Activated CD4-positive, CD25-positive, alpha-beta regulatory T cell treated with anti-CD3 and anti-CD28 coated beads, Interleukin-2, amount 50 U/mL, for 16 hours (primary cell): ENCODE measurements at places on chromosomes 11 and 22.

DNA sequence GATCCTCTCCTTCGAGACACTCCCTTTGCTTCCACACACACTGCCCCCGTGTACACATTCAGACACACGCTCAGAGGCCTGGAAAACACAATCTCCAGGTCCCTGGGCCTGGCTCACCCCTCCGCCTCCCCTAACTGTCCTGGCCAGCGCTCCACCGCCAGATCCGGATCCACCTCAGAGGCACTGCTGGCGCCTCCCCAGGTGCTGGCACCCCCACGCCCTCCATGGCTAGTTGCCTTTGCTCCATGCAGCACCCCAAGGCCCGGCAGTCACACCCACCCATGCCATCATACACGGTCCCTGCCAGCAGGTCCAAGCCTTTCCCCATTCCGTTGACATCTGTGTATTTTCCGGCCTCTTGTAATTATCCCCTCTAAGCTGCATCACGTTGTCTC lies 11.1 kb downstream of the SPTBN2 start:
- no peak for DNase-seq

DNA sequence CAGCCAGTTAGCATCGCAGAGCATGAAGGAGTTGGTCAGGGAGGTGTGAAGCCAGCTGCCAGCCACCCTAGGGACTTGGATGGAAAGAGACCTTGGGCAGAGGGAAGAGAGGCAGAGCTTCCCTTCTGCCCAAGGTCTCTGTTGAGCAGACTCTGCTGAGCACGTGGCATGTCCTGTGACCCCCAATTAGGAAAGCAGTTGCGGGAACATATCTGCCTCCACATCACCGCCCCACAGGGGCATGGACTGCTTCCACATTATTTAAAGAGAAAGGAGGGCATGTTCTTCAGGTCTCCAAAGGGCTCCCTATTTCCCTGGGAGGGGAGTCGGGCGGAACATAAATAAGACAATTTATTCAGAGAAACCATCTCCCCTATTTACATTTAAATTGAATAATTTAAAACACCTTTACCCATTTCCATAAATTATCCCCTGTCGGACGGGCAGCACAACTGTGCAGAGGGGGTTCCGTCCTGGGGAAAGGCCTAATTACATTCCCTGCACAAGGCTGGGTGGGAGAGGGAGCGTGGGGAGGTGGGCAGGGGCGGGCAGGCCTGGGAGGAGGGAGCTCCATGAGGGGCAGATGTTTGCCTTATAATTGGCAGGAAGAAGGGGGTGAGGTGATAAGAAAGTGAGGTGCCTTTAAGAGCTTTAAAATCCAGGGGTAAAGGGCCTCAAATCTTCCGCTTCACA lies 88.8 kb upstream of the THY1 start:
- no peak for DNase-seq

DNA sequence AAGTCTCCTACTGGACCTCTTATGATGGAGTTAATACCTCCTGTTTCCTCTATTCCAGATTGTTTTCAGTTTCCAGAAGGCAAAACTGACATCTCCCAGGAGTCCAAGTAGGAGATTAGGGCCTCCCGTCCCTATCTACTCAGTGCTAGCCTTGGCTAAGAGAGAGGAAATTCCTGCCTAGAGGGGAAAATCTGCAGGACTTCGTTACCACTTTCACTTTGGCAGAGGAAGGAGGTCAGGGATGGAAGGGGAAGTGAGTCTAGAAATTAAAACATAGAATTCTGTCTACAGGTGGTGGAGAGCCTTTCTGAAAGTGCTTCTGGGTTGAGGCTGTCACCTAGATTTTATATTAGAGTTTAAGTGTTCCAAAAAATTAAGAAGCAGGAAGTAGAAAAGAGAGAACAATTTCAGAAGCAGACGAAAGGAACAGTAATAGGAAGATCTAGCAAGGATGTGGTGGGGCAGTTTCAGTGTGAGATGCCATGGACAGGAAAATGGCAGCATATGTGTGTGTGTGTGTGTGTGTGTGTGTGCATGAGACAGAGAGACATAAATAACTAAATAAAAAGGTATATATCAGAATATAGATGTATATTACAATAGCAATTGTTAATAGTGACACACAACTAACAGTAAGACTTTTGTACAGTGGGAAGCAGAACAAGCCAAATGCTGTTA lies 2.4 kb upstream of the TRIM68 start:
- DNase-seq = no peak

DNA sequence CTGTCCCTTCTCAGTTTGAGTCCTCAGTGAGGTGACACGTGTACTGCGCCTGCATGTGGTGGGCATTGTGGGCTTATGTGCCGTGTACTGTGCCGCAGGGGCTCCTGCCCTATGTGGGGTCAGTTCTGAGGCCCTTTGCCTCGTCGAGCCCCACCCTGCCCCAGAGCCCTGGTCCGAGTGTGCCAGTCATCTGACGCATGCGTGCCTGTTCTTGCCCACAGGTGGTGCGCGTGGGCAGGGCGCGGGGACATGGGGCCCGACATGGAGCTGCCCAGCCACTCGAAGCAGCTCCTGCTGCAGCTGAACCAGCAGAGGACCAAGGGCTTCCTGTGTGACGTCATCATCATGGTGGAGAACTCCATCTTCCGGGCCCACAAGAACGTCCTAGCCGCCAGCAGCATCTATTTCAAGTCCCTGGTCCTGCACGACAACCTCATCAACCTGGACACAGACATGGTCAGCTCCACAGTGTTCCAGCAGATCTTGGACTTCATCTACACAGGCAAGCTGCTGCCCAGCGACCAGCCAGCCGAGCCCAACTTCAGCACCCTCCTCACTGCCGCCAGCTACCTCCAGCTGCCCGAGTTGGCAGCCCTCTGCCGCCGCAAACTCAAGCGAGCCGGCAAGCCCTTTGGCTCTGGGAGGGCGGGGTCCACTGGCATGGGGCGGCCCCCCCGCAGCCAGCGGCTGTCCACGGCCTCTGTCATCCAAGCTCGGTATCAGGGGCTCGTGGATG lies 22.3 kb upstream of the TMEM191C start:
- no peak for DNase-seq

DNA sequence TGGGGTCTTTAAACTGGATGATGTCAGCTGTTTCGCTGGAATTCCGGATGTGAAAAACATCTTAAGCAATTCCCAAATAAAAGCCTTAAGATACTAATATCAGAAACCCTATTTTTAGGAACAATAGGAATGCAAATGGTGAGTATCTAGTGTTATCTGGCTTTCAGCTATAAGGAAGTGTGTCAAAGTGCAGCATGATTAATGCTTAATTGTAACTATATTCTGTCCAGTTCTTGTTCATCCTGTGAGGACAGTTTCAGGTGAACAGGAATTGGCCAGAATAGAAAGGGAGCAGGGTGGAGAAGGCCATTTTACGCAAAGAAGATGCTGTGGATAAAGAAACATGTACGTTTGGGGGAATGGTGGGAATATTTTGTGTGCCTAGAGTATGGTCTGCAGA lies 108.2 kb downstream of the RASSF10 start:
- DNase-seq = no peak

DNA sequence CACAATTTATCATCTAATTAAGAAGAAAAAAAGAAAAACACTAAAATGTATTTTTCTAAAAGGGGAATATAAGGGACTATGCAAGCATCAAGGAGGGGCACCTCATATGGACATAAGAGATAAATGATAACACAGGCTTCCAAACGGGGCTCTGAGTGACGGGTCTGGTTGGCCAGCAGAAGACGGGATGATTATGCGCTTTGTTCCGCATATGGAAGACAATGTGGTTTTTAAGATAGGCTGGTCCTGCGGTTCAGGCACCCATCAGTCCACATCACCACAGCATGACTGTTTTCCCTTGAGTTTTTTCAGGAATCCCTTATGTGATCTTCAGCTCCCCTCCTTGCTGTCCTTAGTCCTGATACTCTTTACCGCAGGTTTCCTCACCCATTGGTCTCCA lies 404.6 kb downstream of the OPCML start:
- DNase-seq = no peak

DNA sequence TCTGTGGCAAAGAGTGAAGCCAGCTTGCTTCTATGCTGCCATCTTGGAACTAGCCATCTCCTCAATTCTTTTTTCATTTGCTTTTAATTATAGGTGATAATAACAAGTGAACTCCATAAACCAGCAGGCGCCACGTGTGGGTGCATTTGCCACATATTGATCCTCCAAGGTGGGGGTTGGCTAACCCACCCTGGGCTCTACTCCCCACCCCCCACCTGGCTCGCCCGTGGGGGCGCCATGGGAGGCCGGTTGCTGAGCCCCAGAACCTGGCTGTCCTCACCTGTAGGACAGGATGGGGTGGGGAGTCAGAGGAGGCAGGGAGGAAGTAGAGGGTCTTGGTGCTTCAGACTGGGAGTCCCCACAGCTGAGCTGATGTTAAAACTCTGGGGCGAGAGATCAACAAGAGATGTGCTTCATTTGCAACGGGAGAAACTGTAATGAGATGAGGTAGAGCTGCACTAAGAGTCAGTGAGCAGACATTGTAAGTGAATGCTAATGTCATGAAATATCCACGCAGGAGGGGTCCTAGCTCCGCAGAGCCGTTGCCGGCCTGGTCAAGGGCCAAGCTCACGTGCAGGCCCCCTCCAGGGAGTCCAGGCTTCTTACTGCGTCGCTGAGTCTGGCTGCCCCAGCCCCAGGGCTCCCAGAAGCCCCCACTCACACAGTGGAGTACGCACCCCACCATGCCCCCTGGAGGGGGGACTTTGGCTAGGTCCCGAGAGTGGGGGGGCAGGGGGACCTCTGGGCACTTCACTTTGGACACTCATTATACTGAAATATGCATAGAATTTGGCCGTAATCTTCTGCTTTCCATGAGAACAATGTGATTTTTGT lies 59.4 kb downstream of the BRD1 start:
- no peak for DNase-seq

GRCh38 chr22:24594569-24595120 lies 1.8 kb upstream of the LRRC75B start:
- DNase-seq = no peak

DNA sequence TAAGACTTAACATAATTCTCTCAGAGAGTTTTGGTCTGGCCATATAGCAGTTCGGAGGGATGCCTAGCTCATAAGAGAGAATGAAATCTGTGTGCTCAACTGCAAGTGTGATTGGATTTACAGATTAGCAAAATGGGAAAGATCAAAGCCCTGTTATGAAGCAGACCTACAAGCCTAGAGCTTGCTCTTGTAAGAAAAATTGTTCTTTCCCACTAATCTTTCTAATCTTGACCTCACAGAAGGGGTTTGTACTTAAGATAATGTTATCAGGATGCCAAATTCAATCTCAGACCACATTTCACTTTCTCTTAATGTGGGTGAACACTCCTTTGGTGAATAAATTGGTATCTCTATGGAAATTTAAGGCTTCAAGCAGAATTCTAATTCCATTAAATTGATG lies 267.2 kb downstream of the RAB38 start:
- DNase-seq = no peak

DNA sequence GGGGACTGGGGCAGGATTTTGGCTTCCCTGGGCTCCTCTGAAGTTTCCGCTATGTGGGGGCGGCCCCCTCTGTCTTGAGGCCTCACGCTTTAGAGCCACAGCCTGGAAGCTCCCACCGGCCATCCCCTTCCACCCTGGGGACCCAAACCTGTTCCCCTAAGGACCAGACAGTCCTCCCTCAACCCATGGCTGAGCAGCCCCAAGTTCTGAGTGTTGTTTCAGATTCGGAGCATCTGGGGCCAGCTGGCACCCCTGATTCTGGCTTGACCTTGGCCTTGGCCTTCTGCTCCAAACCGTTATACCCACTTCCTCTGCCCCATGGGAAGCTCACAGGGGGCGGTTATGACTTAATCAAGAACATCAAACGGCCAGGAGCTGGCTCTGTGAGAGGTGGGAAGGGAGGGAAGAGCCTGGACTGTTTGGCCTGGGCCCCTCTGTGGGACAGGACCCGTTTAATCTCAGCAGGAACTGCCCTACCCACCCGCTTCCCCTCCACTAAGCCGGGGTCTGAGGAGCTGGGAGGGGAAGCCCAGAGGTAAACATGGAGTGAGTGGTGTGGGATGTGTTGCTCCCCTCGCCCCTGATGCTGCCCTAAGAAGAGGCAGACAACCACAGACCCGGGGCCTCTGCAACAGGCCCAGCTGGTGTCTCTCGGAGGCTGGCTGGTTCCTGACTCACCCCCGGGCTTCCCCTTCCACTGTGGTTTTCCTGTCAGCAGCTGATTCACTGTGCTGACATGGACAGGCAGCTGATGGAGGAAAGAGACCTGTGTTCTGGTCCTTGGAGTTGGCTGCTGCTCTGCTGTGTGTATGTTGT lies 3.4 kb downstream of the CD82 start:
- peak; percentile 69 for DNase-seq

DNA sequence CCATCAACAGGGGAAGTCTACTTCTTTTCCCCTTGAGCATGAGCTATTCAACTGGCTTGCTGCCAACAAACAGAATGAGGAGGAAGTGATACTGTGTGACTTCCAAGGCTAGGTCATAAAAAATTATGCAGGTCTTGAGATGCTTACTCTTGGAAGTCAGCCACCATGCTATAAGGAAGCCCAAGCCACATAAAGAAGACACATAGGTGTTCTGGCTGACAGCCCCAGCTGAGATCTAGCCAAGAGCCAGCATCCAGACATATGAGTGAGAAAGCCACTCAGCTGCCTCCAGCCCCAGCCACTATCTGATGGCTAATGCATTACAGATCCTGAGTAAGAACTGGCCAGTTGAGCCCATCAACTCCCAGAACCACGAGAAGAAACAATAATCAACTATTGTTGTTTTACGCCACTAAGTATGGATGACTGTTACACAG lies 31.0 kb upstream of the PPP2R1B start:
- no peak for DNase-seq

GRCh38 chr11:8381343-8381742 lies 117.7 kb upstream of the LMO1 start:
- DNase-seq = no peak

GRCh38 chr11:37089439-37089838 lies 491.4 kb upstream of the RAG2 start:
- no peak for DNase-seq

DNA sequence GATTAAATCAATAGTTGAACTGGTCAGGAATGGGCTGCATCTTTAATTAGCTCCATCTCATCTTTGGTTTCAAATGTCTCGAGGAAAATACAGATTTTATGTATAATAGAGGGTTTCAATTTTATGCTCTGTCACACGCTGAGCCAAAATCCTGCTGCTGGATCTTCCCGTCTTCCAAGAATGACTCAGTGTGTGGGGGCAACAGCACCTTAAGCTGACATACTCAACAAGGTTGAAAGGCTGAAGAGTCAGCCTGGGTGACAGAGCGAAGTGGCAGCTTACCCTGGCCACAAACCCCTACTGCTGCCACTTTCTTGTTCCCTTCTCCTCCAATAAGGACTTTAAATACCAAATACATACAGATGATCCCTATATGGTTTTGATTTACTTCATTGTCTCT lies 9.0 kb upstream of the PCF11 start:
- DNase-seq = no peak

- DNase-seq = no peak
Measured at GRCh38 chr11:95156916-95157541, 67.4 kb downstream of the ENDOD1 start.
